ENCODE measurements at places on chromosomes 12 and 14.
A peak's percentile ranks its signal among the peaks of the same experiment; 100 is the strongest.

DNA sequence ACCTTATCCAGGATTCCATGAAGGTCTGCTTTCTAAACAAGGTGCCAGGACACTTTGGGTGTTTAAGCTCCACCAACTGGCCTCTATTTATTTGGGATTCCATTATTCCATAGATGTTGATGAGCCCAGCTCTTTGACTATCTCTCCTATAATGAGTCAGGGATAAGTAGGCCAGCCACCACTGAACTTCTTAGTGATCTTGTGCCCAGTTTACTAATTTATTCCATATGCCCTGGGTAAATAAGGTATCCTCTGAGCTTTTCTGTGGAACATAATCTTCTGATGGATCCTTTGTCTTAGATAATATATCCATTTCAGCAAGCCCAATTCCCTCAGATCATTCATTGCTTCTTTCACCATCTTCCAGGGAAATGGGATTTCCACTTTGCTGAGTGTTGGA, 535.0 kb downstream of the FOXG1 start:
- no peak for DNase-seq

GRCh38 chr12:28340261-28341045, 150.2 kb downstream of the CCDC91 start:
- DNase-seq, result no peak

DNA sequence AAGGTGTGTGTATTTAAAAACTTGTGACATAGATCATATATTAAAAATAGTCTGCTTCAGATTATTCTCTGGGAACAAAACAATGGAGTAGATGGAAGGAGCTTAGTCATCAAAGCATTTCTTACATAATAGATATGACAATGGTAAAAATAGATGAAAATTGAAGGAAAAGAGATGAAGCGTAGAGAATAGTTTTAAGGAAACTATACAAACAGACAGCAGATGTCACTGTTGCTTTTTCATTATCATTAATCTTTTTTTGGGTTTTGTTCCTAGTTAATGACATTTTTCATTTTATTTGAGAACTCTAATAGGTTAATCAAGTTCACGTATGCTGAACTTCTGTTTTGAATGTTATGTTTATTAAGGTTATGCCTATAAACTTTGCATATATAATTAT, 149.2 kb upstream of the FBXO33 start:
- DNase-seq, result no peak

DNA sequence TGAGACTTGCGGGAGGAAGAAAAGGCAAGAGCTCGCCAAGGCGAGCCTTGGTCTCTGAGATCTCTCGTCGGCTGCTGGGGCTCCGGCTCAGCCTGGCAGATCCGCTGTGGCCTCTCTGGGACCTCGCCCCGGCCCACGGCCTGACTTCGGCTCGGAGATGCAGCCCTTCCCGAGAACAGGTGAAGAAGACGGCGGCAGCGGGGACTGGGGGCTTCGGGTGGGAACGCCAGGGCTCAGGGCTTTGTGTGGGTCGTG, 6.0 kb upstream of the HOXC9 start:
- DNase-seq, result no peak

DNA sequence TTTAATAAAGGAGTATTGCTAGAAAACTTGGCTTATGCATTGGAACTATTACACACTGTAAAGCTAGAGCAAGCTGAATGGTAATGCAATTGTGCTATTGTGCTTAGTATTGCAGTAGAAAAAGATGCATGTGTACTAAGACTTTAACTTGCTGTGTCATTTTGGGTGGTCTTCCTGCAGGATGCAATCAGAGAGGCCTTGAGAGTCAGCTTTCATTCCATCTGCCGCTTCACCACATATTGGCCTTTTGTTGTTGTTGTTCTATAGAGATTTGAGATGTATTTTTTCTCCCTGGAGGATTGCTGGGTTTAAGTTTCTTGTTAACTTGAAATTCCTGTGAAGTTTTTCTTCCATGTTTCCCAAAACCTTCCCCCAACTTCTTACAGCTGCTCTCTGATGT, 449.7 kb downstream of the TMTC2 start:
- DNase-seq, result no peak

DNA sequence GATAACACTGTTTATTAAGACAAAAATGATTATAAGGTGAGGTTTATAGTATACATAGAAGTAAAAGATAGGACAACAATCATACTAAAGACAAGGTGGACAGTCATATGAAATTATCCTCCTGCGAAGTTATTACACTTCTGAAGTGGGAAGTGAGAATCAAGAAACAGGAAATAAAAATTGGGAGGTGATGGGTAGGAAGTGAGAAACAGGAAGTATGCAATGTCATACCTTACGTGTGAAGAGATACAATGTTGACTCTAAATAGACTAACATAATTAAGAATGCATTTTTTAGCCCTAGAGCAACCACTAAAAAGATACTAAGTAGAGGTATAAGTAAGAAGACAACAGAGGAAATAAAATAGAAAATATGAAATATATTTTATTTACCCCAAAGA, 43.7 kb downstream of the GRIN2B start:
- no peak for DNase-seq

- DNase-seq, result no peak
Observed at GRCh38 chr12:95151821-95152220, 65.4 kb downstream of the FGD6 start.

DNA sequence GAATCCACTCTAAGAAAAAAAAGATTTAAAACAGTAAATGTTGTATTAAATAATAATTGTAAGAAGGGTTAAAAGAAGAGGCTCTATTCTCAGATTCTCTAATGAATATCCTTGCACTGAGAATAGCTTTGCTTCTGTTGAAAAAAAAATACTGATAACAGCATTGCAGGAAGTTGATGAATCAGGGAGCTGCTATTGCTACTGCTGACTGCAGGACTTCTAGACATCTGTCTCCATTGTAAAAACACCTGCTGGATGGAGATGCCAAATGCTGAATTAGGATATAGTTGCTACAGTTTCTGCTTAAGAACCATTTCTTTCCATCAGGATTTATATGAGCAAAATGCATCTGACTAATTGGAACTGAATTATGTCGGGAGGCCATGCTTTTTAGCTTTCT, 50.3 kb upstream of the ANP32D start:
- DNase-seq, result no peak

GRCh38 chr12:111469401-111469800, 63.7 kb downstream of the SH2B3 start:
- DNase-seq, result no peak

DNA sequence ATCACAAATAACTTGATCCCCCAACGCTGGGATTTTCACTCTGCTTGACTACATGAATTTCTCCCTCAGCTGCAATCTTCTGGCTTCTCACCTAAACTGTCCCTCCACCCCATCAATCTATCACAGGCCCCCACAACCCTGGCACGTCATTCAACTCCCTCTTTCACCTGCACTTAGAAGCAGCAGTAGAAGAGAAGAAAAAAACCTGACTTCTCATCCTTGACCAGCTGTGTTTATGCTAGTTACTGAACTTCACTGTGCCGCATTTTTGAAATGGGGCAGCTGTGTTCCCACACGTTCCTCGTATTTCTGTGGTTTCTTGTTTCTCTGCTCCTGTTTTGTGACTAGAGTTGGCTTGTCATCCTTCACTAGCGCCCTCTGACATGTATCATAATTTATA, 35.0 kb downstream of the ITPR2 start:
- DNase-seq, result no peak

- DNase-seq, result no peak
Observed at GRCh38 chr12:27521066-27521465, 2.9 kb upstream of the PPFIBP1 start.

- no peak for DNase-seq
Observed at GRCh38 chr14:68373124-68373646, 419.7 kb downstream of the ZFP36L1 start.

DNA sequence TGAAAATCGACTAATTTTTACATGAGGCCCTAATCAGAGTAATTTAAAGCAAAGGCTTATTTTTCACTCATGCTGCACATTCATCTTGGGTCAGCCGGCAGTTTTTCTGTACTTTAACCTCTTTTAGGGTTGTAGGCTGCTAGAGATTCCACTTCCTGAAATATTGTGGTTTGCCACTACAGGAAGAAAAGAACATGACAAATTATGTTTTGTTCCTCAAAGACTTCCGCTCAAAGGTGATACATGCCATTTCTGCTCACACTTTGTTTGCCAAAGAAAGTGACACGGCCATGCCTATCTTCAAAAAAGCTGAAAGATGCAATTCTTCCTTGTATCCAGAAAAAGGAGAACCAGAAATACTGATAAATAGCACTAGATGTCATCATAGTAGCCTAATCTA, 183.4 kb upstream of the PPFIA2 start:
- DNase-seq, result no peak

DNA sequence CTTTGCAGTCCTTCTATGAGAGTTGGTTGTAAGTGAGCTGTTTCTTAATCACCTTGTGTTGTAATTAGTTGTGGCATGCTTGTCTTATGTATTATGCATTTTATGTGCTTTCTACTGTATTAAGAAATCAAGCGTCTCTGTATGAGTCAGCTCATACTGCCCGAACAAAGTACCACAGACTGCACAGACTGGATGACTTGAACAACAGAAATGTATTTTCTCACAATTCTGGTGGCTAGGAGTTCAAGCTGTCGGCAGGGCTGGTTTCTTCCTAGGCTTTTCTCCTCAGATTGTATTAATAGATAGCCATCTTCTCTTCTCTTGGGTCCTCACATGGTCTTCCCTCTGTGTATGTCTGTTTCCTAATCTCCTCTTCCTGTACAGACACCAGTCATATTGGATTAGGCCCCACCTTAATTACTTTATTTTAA, 77.7 kb downstream of the FLRT2 start:
- DNase-seq, result no peak

- peak; percentile 87 for DNase-seq
Observed at GRCh38 chr12:50786498-50787231, 22.8 kb downstream of the ATF1 start.

DNA sequence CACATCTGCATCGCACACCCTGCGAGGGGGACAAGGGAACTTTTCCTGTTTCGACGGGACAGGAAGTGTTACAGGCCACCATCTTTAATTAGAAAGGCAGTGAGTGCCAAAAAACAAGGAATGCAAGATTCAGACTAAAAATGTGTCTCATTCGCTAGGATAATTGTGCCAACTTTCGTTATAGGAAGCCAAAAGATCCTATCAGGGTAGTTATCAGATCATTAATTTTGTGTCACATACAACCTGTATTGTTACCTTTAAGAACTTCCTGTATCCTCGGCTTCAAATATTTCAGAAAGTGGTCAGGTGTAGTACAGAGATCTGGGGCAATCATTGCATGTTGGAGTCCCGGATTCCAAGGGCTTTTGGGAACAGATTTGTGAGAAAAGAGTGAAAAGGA, 19.2 kb upstream of the MGP start:
- DNase-seq, result no peak

GRCh38 chr14:93543766-93544165, 113.0 kb downstream of the UNC79 start:
- no peak for DNase-seq

- no peak for DNase-seq
Observed at GRCh38 chr14:55609681-55610080, 29.7 kb downstream of the KTN1 start.

DNA sequence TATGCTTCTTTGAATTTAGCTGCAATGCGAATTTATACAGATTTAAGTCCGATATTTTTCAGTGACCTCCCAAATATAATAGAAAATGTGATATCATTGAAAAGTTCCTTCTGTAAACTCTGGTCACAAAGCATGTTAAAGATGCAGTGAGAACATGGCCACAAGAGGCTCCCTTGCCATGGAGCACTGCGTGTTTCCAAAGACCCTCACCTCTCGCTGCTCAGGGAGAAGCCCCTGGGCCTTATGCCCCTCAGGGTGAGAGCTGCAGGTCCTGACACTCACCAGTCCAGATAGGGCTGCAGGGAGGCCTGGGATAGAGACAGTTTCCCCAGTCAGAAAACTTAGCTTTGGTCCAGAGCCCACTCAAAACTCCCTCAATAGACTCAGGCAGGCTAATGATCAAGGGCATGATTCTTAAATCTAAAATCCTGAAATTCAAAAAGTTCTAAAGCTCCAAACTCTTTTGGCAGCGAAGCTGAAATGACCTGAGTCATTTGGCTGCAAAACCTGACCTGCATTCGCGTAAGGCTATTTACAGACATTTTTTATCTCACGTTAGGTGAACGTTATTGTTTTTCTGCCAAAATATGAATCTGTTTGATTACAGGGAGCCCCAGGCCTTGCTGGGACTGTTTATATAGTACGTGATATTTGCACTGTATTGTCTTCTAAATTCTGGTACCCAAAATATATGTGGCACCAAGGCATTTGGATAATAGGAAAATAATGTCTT, 67.8 kb downstream of the CAPZA3 start:
- no peak for DNase-seq

GRCh38 chr12:52032446-52032803, 18.8 kb upstream of the NR4A1 start:
- no peak for DNase-seq

GRCh38 chr12:127726671-127727315, 540.2 kb upstream of the TMEM132C start:
- DNase-seq, result no peak

DNA sequence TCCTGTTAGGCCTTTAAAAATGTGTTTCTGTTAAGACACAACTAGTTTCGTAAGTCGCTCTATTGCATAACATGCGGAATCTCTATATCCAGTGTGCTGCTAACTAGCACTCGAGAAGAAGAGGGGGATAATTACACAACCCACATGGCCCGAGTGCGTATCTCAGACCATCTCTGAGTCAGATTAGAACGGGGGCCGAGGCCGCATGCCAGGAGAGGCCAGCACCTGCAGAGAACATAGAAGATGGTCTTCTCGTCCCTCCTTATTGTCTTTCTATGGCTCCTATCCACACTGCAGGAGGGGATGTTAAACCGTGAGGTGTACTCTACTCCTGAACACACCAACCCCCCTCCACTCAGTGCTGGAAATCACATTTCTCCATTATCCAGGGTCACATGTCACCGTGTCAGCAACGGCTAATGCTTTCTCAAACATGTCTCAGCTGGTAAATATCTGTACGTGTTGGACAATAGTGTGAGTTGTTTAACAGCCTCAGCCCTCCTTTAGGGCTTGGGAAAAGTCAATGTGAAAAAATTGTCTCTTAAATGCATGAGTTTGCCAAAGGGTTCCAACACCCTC, 56.3 kb downstream of the CCDC88C start:
- no peak for DNase-seq

DNA sequence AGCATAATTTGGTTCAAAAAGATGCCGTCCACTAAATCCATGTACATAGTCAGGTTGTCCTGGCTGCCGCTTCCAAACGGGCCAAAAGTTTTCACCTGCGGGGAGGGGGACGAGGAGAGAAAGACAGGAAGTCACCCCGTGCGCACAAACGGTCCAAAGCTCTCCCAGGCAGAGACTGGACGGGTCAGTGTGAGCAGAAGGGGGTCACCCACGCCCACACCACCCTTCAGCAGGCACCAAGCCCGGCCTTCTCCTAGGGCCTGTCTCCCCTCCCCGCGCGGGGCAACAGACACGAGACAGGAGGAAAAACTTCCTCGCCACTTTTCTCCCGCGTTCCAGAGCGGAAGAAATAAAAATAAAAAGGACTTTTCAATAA, 888 bp downstream of the CCDC88C start:
- DNase-seq, result no peak
